Cerebellum (tissue), 4 donors: ENCODE measurements at places on chromosomes 6 and 20.
A peak's percentile ranks its signal among the peaks of the same experiment; 100 is the strongest.

GRCh38 chr20:36861625-36861874, 14.4 kb upstream of the TLDC2 start:
- DNase-seq, result peak; percentile 80

- DNase-seq, result peak; percentile 65
Observed at GRCh38 chr6:143575440-143575839, 63.9 kb upstream of the FUCA2 start.

GRCh38 chr6:34836451-34836850, 44.6 kb downstream of the BLTP3A start:
- DNase-seq, result no peak

GRCh38 chr6:14772188-14772587, 473.7 kb upstream of the JARID2 start:
- DNase-seq, result no peak

GRCh38 chr6:12359036-12359435, 68.9 kb downstream of the EDN1 start:
- no peak for DNase-seq

GRCh38 chr6:6469074-6469473, 119.4 kb upstream of the LY86 start:
- no peak for DNase-seq

GRCh38 chr6:119308991-119309657, 40.4 kb downstream of the MAN1A1 start:
- DNase-seq, result no peak

- DNase-seq, result no peak
Observed at GRCh38 chr6:130223508-130223907, 757 bp upstream of the SAMD3 start.

DNA sequence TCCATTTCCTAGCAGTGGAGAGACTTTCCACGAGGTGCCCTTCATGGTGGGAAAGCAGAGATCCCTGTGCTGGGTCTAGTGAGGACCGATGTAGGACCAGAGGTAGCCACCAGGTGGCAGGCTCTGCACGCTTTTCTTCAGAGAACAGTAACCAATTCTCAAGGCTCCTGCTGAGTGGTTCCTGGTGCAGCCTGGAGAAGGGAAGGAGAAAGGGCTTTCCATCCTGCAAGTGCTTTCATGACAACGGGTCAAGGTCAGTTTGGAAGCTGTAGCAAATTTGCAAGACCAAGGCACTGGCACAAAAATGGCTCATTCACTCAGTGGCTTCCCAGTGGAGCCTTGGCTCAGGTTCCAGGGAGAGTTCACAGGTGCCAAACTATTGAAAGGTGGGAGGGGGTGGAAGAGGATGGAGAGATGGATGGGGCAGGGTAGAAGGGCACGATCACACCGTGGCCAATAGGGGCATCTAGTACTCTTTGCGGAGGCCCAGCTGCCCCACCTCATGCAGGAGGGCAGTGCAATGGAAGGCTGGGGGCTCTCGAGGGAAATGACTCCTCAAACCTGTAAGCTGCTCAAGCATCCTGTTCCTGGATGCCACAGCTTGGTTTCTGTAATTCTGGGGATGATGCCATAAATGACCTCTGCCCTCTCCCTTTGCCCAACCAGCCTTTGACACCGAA, 25.5 kb upstream of the KCNK16 start:
- peak; percentile 52 for DNase-seq

DNA sequence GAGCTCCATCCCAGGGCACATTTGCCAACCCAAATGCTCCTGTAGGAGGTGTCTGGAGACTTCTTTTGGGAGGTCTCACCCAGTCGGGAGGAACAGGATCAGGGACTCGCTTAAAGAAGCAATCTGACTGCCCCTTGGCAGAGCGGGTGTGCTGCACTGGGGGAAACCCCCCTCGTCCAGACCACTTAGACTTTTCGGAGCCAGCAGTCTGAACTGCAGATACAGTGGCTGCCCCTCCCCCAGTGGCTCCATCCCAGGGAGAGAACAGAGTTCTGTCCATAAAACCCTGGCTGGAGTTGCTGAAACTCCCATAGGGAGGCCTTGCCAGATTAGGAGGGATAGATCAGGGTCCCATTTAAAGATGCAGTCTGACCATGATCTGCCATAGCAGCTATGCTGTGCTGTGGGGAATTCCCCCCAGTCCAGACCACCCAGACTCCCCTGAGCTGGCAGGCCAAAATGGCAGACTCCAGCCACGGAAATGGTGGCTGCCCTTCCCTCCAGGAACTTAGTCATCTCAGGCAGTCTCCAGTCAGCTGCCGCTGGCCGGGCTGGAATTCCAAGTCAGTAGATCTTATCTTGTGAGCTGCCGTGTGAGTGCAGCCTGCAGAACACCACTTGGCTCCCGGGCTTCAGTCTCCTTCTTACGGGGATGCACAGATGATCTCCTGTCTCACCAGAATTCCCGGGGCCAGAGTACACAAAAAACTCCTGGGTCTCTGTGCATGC, 278.1 kb upstream of the SASH1 start:
- no peak for DNase-seq

DNA sequence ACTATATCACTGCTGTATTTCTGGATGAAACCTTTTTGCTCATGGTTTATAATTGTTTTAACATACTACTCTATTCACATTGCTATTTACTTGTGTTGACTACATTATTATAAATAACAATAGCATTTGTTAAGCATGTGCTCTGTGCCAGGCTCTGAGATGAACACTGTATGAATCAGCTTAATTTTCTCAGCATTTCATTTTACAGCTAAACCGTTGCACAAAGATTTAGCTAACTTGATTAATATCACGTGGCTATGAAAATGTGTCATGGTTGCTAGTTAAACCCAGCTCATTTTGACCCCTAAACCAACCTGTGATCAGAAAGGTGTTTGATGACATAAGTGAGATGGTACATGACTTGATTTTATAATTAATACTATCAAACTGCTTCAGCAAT, 77.5 kb downstream of the NCOA7 start:
- DNase-seq, result no peak

GRCh38 chr6:76774781-76775384, 688.4 kb downstream of the HTR1B start:
- DNase-seq, result no peak

DNA sequence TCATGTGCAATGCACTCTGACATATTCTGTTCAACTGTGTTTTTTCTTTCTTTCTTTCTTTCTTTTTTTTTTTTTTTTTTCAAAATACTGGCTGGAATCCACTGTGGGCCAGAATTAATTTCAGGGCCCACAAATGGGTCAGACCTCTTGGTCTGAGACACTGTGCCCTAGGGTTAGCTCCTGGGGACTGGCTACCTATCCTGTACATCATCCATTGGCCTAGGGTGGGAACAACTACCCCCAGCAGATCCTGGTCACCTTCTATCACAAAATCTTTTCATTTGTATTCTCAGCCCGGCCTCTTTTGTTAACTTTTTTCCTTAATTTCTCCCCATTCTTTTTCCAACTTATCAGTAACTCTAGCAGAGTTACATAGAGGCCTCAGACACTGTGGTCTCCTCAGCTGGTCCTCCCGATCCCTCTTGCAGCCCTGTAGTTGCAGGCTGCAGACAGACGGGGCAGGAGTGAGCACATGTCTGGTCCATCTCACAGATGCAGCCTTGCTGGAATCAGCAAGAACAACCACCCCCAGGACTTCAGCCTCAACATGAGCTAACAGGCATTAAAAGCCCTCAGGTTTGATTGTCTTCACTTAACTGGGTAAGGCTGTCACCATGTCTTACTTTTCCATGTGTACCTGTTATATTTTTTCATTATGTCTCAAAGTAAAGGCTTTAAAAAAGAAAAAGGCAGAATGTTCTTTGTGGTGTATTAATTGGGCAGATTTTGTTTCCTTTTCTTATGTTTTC, 41.3 kb downstream of the TXLNB start:
- DNase-seq, result peak; percentile 10

GRCh38 chr20:53631909-53632662, 38.4 kb upstream of the ZNF217 start:
- no peak for DNase-seq

- DNase-seq, result no peak
Observed at GRCh38 chr20:32418376-32418775, 60.2 kb downstream of the ASXL1 start.

DNA sequence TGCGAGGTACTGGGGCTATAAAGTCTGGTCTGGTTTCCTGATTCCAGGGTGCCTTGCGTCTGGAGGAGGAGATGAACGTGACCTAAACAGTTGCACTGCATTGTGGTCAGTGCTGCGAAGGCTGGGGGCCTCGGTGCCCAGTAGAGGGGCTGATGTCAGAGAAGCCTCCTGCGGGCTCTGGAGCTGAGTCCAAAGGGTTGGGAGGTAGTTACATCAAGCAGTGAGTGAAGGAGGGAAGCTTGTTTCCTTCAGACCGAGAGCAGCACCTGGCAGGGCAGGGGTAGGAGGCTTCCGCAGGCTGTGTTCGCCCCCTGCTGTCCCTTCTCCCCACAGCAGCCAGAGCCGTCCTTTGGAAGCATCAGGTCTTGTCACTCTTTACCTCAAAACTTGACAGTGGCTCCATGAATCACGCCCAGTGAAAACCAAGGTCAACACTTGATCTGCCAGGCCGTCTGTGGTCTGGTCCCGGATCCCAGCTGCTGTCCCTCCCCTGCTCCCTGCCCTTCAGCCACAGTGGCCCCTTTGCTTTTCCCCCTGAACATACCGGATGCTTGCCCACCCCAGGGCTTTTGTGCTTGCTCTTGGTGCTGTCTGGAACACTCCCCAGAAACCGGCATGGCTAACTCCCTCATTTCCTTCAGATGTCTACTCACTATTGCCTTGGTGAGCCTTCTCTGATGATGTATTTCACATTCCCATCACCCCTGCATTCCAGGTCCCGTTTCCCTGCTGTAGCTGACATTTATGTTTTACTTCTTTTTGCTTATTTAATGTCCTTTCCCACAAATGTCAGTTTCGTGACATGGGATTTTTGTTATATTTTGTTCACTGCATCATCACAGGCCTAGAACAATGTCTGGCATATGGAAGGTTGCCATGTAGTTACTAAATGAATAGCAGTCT, 7.0 kb downstream of the DYNLRB1 start:
- DNase-seq, result no peak

GRCh38 chr20:32338665-32339064, 19.5 kb upstream of the ASXL1 start:
- DNase-seq, result no peak

- DNase-seq, result no peak
Observed at GRCh38 chr20:63497138-63497945, 1.5 kb downstream of the EEF1A2 start.

DNA sequence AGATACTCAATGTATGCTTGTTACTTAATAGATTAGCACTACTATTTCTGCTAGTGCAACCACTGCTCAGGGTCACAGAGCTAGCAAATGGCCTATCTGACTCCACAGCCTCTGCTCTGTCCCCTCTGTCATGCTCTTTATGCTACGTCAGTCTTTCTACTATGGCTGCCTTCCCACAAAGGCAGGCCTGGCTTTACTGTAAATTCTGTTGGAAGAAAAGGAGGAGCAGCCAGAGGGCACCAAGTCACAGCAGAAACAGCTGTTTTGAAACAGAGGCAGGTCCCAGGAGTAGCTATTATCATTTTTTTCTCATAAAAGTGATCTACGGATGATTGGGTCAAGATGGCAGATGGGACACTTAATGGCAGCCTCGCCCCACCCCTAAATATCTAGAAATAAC, 10.0 kb upstream of the ELMO2 start:
- DNase-seq, result no peak

GRCh38 chr6:125124049-125124669, 29.4 kb upstream of the TPD52L1 start:
- DNase-seq, result no peak

GRCh38 chr20:54343634-54344033, 131.8 kb upstream of the DOK5 start:
- DNase-seq, result no peak

- DNase-seq, result no peak
Observed at GRCh38 chr20:58473453-58474425, 41.5 kb downstream of the APCDD1L start.

DNA sequence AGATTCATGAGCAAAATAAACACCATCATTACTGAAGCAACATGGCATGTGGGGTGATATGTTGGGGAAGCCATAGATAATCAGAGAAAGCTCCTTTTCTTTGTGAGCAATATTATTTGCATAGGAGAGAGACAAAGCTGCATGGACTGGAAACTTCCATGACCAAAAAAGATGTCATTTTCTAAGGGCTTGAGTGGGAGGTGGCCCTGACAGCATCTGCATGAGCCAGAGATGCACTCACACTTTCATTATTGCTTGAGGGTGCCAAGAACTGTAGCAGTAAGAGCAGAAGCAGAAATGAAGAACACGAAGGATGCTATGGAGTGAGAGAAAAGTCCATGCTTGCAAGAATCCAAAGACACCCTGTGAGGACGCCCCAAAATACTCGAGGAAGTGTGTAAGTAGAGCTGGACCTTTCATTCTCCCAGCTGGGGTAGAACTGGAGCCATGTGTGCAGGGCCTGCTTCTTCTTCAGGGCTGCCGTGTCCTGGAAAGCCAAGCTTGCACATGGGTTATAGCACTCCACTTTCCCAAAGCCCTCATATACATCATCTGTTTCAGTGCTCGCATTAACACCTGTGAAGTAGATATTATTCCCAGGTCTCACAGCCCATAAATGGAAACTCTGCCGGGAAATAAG, 851.2 kb downstream of the DHX35 start:
- no peak for DNase-seq

GRCh38 chr6:157164972-157165371, 158.3 kb downstream of the TMEM242 start:
- no peak for DNase-seq

GRCh38 chr6:33620158-33620855, 815 bp upstream of the ITPR3 start:
- no peak for DNase-seq

GRCh38 chr20:5065879-5066383, 53.8 kb downstream of the PCNA start:
- peak; percentile 21 for DNase-seq

DNA sequence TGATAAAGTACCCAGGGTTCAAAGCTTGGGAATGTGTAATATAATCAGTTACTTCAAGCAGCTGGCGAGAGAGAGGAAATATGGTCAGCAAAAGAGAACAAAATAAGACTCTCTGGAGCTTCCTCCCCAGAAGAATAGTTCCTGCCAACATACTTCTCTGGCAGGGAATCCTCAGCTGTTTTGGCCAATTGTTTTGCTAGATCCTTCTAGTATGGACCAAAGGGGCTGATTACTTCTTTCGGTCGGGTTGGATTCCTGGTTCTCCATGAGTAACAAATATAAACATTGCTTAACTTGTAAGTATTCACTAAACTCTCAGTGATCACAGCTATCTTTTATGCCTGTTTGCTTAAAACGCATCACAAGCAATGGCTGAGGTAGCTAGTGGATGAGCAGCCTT, 31.4 kb upstream of the FBXO9 start:
- DNase-seq, result no peak

DNA sequence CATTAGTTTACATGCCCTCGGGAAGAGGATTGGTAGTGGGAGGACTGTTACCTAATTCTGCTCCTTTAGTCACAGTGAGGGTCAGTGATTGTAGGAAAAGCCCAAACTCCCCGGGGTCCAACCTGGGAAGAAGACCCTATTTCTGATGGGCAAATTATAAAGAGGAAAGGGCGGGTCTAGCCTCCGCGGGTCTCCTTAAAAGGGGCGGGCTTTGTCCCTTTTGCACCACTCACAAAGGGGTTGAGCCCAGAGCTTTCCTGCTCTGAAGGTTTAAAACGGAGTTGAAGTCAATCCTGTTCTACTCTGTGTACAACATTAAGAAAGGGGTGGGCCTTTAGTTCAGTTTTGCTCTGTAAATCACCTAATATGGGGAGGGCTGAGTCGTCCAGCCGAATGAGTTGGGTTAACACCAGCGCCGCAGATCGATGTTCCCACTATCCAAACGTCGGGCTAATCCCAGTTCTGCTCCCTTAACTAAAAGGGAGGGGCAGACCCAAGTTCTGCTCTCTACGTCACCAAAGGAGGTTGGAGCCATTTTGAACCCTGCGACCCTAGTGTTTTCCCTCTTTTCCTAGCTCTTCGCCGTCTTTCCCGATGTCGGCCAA, 920 bp upstream of the RNF5 start:
- peak; percentile 33 for DNase-seq

- DNase-seq, result no peak
Observed at GRCh38 chr20:32985596-32985995, 18.6 kb downstream of the SUN5 start.
